Muscle of leg (tissue), 16 donors: ENCODE measurements at places on chromosomes 3 and 15. TPM values are rescaled to one million over a fixed set of nuclear protein-coding genes. Genes with fewer than 3 reads are reported as not detected.

Gene SPATA12
- total RNA-seq: 0.04 TPM

Gene P3H2
- 30.8 TPM for total RNA-seq

Gene CYP8B1
- not detected for total RNA-seq

Gene REC114
- not detected for total RNA-seq

Gene PLCH1
- total RNA-seq: 0.44 TPM

Gene CPEB1
- total RNA-seq: 1.3 TPM

Gene LDHAL6B
- total RNA-seq: not detected

DNA sequence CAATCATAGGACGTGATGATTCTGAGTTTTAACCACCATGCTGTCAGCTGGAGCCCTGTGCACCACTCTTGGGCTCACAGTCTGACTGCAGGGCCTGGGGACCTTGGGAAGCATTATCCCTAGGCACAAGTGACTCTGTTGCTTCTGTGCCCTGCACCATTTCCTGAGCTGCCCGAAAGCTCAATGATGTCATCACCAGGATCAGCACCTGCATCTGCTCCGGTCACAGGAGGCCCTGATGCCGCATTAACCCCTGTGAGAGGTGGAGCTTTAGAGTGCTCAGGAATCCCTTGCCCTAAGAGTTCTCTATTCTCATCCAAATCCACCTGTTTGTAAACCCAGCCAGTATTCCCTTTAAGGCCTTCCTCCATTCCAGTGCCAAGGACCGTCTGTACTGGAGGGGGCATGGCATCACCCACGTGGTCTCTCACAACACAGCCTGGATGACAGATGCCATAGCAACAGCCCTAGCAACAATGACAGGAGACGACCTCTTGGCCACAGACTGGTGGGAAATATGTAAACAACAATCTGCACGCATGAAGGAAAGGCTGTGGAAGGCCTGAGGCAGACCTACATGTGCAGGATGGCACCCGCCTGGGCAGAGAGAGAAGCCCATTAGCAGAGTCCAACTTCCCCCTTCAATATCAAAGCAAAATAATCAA lies 37.9 kb downstream of the NTRK3 start:
- no peaks in the 10 kb centered on the region for H3K27me3 ChIP-seq
- no peaks in the 10 kb centered on the region for H3K36me3 ChIP-seq
- H3K27ac ChIP-seq: peak overlapping the region; percentile 13

- H3K4me3 ChIP-seq: no peak overlapping the region
- DNase-seq: no peak
- H3K27ac ChIP-seq: peak overlapping the region; percentile 55
- H3K4me1 ChIP-seq: peaks cover 19% of the 10 kb centered on the region
- no peaks in the 10 kb centered on the region for H3K27me3 ChIP-seq
These were observed 57.9 kb downstream of the ARHGAP31 start for GRCh38 chr3:119352034-119352609.

DNA sequence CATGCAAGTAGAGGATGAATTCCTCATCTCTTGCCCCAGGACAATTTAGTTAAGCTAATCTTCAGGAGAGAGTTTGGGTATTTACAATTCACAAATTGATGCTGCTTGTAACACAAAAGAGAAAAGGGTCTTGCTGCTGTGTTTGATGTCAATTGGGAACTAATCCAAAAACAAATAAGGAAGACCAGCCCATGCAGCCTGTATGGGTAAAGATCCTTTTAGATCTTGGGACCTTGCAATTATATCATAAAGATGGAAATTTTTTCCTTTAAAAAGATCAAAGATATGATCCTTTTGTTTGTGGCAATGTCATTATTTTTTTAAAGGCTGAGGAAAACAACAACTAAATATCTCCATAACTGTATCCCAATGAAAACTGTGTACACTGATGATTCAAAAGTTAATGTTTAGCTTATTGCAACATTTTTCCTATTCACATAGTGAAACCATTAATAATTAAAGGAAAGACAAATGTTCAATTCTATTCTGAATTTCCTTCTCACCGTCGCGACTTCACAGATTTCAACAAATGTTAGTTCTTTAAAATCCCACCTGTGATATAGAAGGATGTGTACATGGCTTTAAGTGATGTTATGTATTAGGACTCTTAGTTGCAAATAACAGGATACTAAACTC lies 40.2 kb downstream of the TMEM212 start:
- no peak overlapping the region for H3K27ac ChIP-seq
- H3K4me1 ChIP-seq: peaks cover 6% of the 10 kb centered on the region
- no peak overlapping the region for H3K4me3 ChIP-seq
- no peak for DNase-seq
- H3K36me3 ChIP-seq: no peaks in the 10 kb centered on the region

- no peak for DNase-seq
- H3K27me3 ChIP-seq: no peaks in the 10 kb centered on the region
- H3K4me3 ChIP-seq: no peak overlapping the region
- H3K27ac ChIP-seq: no peak overlapping the region
These were observed 348.0 kb upstream of the EPHA6 start for GRCh38 chr3:96466441-96466840.

DNA sequence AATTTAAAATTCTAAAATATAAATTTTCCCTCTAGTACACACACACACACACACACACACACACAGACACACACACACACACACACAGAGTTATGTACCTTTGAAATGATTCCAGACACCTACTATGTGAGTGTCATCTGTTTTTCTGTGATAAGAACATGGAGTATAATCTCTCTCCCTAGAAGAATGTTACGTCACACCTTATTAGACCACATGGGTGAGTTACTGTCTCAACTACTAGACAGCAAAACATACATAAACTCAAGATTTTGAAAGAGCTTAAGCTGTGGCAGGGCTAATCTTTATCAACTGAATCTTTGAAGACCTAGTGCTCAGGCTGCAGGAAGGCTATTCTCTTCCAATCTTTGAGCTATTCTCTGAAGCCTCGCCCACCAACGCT lies 385.9 kb upstream of the BCHE start:
- H3K27ac ChIP-seq: no peak overlapping the region
- H3K4me1 ChIP-seq: no peaks in the 10 kb centered on the region
- no peak overlapping the region for H3K4me3 ChIP-seq
- H3K36me3 ChIP-seq: no peaks in the 10 kb centered on the region
- H3K27me3 ChIP-seq: no peaks in the 10 kb centered on the region

- H3K36me3 ChIP-seq: no peaks in the 10 kb centered on the region
- H3K27ac ChIP-seq: no peak overlapping the region
- no peak for DNase-seq
- H3K4me1 ChIP-seq: no peaks in the 10 kb centered on the region
- H3K27me3 ChIP-seq: no peaks in the 10 kb centered on the region
These were observed 1346.1 kb upstream of the EPHA6 start for GRCh38 chr3:95468331-95468730.

DNA sequence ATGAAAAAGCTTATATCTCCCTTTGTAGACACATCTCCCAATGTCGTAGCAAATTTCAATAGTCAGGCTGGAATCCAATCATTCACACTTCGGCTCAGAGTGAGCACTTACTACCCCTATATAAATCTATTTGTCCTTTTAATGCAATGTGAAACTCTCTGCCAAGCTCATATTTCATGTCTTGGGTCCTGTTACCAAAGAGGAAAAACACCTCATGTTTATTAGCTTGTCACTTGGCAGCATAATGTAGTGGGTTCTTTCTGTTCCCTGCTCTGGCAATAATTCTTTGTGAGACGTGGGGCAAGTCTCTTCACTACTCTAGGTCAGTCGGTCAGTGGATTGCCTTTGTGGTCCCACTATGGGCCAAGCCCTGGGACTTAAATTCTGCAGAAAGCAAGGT lies 107.1 kb downstream of the SRGAP3 start:
- DNase-seq: peak; percentile 72
- no peaks in the 10 kb centered on the region for H3K27me3 ChIP-seq
- H3K36me3 ChIP-seq: peaks cover 5% of the 10 kb centered on the region
- peaks cover 30% of the 10 kb centered on the region for H3K4me1 ChIP-seq
- H3K4me3 ChIP-seq: no peak overlapping the region

DNA sequence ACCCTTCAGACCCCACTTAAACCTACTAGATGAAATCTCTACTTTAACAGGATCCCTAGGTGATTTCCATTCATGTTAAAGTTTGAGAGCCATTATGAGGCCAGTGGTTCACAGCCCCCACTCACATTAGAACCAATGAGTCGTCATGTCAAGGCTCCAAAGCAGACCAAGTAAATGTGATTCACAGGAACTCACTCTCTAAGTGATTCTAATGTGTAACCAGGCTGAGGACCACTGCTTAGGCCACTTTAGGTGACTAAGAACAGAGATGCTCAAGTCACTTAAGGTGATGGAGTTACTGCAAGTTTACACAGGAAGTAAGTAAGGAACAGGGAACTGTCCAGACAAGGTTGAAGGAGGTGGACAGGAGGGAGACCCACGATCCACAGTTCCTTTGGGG lies 7.7 kb downstream of the GALNT15 start:
- no peak overlapping the region for H3K4me3 ChIP-seq
- no peak for DNase-seq

GRCh38 chr3:134722969-134723368 lies 72.1 kb upstream of the EPHB1 start:
- no peak overlapping the region for H3K27ac ChIP-seq
- no peak overlapping the region for H3K4me3 ChIP-seq
- H3K27me3 ChIP-seq: no peaks in the 10 kb centered on the region
- no peaks in the 10 kb centered on the region for H3K36me3 ChIP-seq
- H3K4me1 ChIP-seq: peaks cover 18% of the 10 kb centered on the region

GRCh38 chr3:123105201-123106189 lies 38.7 kb downstream of the PDIA5 start:
- peak; percentile 38 for DNase-seq
- H3K27ac ChIP-seq: no peak overlapping the region
- H3K27me3 ChIP-seq: no peaks in the 10 kb centered on the region
- H3K4me1 ChIP-seq: no peaks in the 10 kb centered on the region

GRCh38 chr3:175655351-175655750 lies 796.2 kb downstream of the NAALADL2 start:
- no peaks in the 10 kb centered on the region for H3K4me1 ChIP-seq
- H3K36me3 ChIP-seq: no peaks in the 10 kb centered on the region

DNA sequence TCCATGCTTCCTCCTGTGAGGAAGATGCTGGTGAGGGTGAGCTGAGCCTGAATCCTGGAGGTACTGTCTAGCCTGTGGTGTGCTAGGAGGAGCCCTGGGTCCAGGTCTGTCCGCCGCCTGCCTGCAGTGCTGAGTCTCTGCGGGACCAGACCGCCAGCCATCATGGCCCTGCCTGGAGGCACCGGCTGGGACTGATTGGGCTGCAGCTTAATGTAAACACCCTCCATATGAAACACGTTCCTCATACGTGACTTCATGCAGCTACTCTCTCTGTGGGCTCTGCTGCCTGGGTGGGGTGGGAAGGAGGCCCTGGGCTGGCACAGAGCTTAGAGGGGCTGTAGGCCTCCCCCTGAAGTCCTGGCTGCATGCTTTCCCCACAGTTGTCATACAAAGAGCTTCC lies 67.4 kb downstream of the FBLN2 start:
- H3K4me3 ChIP-seq: no peak overlapping the region
- no peaks in the 10 kb centered on the region for H3K36me3 ChIP-seq
- no peak for DNase-seq
- no peak overlapping the region for H3K27ac ChIP-seq
- no peaks in the 10 kb centered on the region for H3K27me3 ChIP-seq
- peaks cover 1% of the 10 kb centered on the region for H3K4me1 ChIP-seq

GRCh38 chr3:194671511-194671899 lies 486 bp downstream of the LSG1 start:
- peaks cover 9% of the 10 kb centered on the region for H3K27me3 ChIP-seq
- peak overlapping the region; percentile 87 for H3K4me3 ChIP-seq
- DNase-seq: peak; percentile 38
- H3K27ac ChIP-seq: peak overlapping the region; percentile 97
- peaks cover 9% of the 10 kb centered on the region for H3K4me1 ChIP-seq

DNA sequence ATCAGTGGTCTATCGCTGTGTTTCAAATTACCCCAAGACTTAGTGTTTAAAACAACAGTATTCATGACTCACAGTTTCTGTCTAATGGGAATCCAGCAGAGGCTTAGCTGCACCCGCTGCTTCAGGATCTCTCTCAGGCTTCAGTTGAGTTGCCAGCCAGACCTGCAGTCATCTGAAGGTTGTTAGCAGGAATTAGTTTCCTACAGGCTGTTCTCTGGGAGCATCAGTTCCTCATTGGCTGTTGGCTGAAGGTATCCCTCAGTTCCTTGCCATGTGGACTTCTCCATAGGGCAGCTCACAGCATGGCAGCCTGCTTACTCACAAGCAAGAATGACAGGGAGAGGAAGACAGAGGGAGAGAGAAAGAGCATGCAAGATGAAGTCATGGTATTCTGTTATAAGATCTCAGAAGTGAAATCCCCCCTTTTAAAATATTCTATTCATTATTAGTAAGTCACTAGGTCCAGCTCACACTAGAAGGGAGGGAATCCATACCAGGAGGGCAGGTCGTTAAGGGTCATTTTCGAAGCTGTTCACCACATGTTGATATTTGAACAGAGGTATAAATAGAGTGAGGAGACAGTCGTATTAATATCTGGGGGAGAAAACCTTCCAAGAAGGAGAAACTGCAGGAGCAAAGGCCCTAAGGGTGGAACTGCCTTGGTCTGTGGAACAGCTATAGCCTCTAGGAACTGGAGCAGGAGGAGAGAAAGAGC lies 473.9 kb upstream of the PPP2R3A start:
- no peaks in the 10 kb centered on the region for H3K36me3 ChIP-seq
- no peaks in the 10 kb centered on the region for H3K4me1 ChIP-seq
- H3K4me3 ChIP-seq: no peak overlapping the region
- no peaks in the 10 kb centered on the region for H3K27me3 ChIP-seq

- H3K27me3 ChIP-seq: peaks cover 57% of the 10 kb centered on the region
- H3K36me3 ChIP-seq: no peaks in the 10 kb centered on the region
- no peak overlapping the region for H3K4me3 ChIP-seq
- no peak overlapping the region for H3K27ac ChIP-seq
These were observed 3.7 kb downstream of the EFCC1 start for GRCh38 chr3:129004639-129005295.

- H3K27me3 ChIP-seq: peaks cover 2% of the 10 kb centered on the region
- H3K4me3 ChIP-seq: no peak overlapping the region
- no peak for DNase-seq
- H3K4me1 ChIP-seq: no peaks in the 10 kb centered on the region
These were observed 120.9 kb downstream of the CACNA2D3 start for GRCh38 chr3:54243056-54243931.

GRCh38 chr3:29286478-29287240 lies 5.8 kb downstream of the RBMS3 start:
- H3K4me3 ChIP-seq: peak overlapping the region; percentile 1
- no peaks in the 10 kb centered on the region for H3K27me3 ChIP-seq
- DNase-seq: peak; percentile 97

GRCh38 chr3:40961104-40961857 lies 238.0 kb upstream of the CTNNB1 start:
- no peak for DNase-seq
- no peak overlapping the region for H3K27ac ChIP-seq
- H3K36me3 ChIP-seq: no peaks in the 10 kb centered on the region

GRCh38 chr3:69442771-69443311 lies 57.0 kb upstream of the FRMD4B start:
- DNase-seq: no peak
- H3K27ac ChIP-seq: no peak overlapping the region
- peaks cover 4% of the 10 kb centered on the region for H3K4me1 ChIP-seq
- H3K27me3 ChIP-seq: no peaks in the 10 kb centered on the region
- no peaks in the 10 kb centered on the region for H3K36me3 ChIP-seq
- no peak overlapping the region for H3K4me3 ChIP-seq
